ENCODE measurements at places on chromosomes 7 and 10.

- DNase-seq = no peak
These were observed 27.0 kb downstream of the FAM53B start for GRCh38 chr10:124717041-124717757.

DNA sequence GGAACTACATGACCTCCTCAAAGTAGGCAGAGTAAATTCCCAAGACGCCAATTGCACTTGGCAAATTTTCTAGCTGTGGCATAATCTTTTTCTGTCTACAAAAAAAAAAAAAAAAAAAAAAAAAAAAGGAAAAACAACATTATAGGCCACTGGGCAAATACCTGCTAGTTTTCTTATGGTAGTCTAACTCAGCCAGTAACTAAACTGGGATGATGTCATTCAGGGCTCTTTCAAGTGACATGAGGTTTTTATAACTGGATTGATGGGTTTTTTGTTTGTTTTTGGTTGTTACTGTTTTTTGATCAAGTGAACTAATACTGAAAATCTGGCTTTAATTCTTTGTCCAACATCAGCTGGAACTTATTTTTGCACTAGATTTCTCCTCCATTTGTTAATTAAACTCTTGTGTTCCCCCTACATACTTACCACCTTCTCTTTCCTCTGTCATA, 7.4 kb upstream of the VIM start:
- DNase-seq = no peak

GRCh38 chr7:17230099-17230807, 68.2 kb upstream of the AHR start:
- DNase-seq = no peak

DNA sequence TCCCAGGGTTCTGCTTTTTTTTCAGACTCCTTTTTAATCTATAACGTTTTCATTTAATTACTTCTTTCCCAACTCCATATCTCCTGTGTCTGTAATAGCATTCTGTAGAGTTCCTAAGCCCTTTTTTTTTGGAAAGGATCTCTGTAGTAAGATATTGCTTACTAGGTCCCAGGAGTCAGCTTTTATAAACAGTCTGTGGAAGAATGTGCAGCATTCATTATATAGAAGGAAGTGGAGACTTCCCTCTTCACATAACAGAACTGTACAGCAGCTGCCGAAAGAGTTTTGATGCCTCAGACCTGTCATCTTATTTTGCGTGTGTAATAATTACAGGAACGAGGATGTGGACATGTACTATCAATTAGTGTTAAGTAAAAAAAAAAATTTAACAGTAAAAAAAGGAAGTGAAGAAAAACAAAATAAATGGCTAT, 7.4 kb upstream of the STEAP4 start:
- DNase-seq = no peak

GRCh38 chr7:2116989-2117591, 115.7 kb downstream of the MAD1L1 start:
- DNase-seq = no peak

DNA sequence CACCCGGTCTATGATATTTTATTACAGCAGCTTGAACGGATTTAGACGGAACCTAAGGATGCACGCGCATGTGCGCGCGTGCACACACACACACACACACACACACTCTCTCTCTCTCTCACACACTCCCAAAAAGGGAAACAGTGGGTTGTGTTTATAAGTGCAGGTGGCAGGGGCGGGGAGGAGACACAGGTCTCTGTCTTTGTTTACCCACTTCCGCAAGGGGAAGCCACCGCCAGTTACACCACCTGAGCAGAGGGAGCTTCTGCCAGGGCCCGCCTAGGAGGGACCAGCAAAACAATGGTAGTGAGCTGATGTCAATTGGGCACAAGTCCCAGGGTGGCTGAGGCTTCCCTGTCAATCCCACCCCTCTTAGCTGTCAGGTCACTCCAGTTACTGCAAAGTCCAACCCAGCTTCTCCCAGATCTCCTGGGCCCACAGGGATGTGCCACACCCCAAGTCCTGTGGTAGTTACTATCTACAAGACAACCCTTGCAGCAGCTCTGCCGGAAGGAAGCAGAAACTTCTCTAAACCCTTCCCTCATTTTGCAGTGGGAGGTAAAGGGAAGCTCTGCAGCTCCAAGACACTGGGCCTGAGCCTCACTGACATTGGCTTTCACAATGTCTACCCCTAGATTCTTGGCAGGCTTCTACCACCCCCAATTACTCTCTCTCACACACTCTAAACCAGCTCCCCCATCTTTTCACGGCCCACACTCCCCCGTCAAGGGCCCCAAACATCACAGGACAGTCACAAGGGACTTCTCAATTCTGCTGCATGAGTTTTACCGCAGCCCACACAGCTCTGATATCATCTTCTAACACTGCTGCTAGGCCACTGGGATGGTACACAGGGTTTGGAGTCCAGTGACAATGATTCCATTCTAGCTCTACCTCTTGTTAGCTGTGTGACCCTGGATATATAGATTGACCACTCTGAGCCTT, 17.6 kb downstream of the ANXA11 start:
- DNase-seq = no peak

- peak; percentile 88 for DNase-seq
These were observed 114.1 kb downstream of the VIPR2 start for GRCh38 chr7:159030490-159031134.

- DNase-seq = no peak
These were observed 75.7 kb downstream of the C10orf105 start for GRCh38 chr10:71643904-71644303.

DNA sequence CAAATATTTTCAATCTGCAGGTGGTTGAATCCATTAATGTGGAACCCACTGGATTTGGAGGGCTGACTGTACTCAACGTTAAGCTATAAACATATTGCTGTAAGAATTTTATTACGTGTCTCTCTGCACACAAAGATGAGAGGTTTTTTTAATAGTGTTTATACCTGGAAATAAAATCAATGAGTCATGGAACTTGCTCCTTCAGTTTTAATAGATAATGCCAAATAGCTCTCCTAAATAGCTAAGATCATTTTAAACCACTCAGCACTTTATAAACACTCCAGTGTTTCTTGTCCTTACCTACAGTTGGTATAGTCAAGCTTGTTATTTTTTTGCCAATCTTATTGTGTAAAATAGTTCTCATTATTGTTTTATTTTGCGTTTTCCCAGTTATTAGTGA, 455.6 kb upstream of the FZD8 start:
- no peak for DNase-seq

GRCh38 chr10:51080311-51081006, 6.2 kb downstream of the PRKG1 start:
- no peak for DNase-seq

DNA sequence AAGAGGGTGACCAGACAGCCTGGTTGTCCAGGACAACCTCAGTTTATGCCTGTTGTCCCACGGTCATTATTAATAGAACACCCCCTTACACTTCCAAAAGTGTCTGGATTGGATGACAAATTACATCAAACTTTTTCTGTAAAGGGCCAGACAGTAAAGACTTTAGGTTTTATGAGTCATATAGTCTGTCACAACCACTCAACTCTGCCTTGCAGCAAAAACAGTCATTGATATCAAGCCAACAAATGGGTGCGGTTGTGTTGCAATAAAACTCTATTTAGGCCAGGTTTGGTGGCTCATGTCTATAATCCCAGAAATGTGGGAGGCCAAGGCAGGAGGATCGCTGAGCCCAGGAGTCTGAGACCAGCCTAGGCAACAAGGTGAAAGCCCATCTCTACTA, 66.7 kb upstream of the ATP6V0A4 start:
- DNase-seq = no peak

DNA sequence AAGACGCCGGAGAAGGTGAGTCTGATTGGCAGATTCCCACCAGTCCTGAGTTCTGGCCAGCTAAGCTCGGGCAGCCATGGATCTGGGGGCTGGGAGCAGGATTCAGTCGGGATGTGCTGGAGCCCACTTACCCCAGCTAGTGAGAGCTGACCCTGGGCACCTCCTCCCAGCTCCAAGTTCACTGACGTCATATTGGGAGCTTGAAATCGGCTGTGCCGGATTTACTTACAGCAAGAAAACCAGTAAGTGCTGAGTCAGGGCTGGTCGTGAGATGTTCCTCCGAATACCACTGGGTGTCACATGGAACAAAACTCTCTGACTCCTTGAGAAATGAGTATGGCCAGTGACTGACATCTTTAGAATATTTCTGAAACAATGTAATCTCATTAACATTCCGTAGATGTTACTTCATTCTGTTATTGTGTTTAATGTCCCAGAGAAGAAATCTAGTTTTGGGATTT, 621.2 kb downstream of the SDK1 start:
- DNase-seq = peak; percentile 50
